ENCODE measurements at places on chromosomes 7 and 10.
A peak's percentile ranks its signal among the peaks of the same experiment; 100 is the strongest.

- DNase-seq: peak; percentile 34
These were observed 254.2 kb downstream of the COBL start for GRCh38 chr7:51062222-51062987.

DNA sequence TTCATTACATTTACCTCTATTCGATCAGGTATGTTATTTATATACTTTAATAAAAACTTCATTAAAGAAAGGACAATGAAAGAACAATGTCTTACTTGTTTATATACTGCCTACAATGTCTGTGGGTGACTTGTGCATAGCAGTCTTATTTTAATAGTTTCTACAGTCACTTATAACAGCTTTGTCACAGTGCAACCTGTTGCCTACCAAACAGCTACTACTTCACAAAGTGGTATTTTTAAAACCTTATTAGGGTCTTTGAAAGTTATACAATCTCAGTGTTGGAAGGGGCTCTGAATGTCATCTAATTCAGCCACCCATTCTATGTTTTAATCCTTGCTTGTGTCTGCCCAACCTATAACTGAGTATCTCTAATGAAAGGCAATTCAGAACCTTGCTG lies 19.0 kb downstream of the MTPN start:
- DNase-seq: no peak

- DNase-seq: no peak
These were observed 1.8 kb downstream of the GPC2 start for GRCh38 chr7:100175296-100175935.

GRCh38 chr7:34080513-34080912 lies 175.2 kb downstream of the BMPER start:
- no peak for DNase-seq

DNA sequence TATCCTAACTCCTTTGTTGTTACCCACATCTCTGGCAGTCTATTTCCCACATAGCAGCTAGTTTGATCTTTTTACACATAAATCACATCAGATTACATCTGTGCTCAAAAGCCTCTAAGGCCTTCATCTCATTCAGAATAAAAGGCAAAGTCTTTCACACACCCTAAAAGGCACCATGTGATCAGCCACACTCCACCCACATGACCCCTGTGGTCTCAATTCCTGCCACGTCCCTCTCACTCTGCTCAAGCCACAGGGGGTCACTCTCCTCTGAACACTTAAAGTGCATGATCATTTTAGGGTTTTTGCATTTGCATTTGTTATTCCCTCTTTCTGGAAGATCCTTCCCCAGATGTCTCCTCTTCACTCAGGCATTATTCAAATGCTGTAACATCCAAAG lies 30.8 kb downstream of the ELAPOR2 start:
- no peak for DNase-seq

- DNase-seq: no peak
These were observed 271.0 kb downstream of the MTERF1 start for GRCh38 chr7:91609525-91609924.

GRCh38 chr10:71660313-71660712 lies 59.3 kb downstream of the C10orf105 start:
- no peak for DNase-seq

DNA sequence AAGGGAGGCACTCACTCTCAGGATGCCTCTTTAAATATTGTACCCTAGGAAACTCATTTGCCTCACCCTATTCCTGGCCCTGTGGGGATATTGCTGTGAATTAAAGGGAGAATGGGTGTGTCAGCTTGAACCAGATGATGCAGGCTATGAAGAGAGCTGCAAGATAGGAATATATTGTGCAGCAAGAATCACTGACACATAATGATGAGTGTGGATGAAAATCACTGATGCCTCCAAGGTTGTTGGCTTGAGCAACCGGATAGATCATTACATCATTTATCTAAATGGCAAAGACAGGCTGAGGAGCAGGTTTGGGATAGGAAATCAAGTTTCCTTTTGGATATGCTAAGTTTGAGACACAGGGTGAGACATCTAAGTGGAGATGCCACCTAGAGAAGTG lies 6.2 kb downstream of the SLC26A4 start:
- DNase-seq: no peak

DNA sequence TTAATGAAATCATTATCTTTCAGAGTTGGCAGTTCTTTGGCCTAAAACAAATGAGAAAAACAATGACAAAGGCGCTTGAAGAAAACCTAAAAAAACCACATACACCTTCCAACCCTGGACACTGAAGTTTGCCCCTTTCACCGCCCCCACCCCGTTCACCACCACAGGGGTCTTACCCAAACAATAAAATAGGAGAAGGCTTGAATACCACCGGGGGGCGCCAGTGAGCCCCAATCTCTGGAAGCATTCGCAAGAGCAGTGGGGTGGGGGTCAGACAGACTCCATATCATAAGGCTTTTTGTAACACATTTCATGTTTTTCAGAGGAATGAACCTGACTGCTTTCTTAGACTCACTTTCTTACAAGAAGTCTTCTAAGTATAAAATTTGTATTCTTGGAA lies 163.6 kb downstream of the PIP4K2A start:
- DNase-seq: no peak

DNA sequence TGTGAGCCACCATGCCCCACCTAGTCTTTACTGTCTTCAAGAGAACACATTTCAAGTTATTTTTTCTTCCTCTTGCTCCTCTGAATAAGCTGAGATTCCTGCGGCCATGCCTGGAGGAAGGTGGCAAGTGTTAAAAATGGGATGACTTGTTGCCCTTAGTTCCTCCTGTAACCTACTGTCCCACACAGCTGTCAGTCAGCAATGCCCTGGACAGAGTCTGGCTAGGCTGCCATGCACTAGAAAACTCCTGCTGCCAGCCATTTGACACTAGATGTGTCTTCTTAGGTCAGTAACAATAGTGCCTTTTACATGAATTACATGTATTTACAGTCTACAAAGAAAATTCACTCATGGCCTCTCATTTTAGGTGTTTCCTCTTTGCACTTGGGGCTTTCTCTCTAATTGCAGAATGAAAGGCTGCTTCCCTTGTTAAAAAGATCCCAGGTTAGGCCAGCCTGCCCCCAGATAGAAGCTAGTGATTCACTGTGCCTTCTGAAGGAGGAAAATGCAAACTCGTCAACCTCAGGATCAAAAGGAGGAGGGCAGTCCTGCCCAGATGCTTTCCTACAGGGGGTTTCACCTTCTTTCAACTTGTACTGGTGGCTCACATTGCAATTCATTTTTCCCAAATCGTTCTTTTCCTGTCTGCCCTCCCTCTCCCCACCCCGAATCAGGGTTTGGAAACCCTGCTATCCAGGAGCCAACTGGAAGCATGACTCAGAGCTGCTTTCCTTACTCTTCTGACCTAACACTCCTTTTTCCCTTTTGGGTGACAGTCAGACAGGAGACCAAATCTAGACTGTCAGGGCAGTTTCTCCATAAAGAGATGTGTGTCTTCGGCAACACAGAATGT lies 136.6 kb downstream of the SPAG6 start:
- no peak for DNase-seq

DNA sequence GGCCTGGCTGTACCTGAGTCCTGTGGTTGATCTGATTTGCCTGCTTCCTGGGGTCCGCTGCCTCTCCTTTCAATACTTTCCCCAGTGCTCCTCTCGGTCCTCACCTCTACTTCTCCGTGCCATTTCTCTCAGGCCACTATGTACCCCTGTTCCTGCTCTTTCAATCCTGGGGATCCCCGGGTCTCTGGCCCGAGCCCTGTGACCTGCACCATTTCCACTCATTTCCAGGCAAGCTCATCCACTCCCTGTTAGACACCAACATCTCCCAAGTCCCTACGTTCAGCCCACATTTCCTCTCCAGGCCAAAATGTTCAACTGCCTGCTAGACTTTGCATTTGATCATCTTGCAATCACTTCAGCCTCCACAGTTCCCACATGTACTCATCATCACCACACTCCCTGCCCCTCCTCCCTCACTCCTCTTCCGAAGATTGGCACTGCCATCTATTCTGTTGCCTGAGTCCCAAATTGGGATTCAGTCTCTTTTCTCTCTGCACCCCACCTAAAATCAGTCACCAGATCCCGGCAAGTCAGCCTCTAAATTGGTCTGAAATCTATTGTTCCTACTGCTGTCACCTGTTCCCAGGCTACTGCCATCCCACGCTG lies 34.4 kb upstream of the ZMIZ1 start:
- DNase-seq: no peak

- no peak for DNase-seq
These were observed 363.8 kb upstream of the SHH start for GRCh38 chr7:156176039-156176438.

DNA sequence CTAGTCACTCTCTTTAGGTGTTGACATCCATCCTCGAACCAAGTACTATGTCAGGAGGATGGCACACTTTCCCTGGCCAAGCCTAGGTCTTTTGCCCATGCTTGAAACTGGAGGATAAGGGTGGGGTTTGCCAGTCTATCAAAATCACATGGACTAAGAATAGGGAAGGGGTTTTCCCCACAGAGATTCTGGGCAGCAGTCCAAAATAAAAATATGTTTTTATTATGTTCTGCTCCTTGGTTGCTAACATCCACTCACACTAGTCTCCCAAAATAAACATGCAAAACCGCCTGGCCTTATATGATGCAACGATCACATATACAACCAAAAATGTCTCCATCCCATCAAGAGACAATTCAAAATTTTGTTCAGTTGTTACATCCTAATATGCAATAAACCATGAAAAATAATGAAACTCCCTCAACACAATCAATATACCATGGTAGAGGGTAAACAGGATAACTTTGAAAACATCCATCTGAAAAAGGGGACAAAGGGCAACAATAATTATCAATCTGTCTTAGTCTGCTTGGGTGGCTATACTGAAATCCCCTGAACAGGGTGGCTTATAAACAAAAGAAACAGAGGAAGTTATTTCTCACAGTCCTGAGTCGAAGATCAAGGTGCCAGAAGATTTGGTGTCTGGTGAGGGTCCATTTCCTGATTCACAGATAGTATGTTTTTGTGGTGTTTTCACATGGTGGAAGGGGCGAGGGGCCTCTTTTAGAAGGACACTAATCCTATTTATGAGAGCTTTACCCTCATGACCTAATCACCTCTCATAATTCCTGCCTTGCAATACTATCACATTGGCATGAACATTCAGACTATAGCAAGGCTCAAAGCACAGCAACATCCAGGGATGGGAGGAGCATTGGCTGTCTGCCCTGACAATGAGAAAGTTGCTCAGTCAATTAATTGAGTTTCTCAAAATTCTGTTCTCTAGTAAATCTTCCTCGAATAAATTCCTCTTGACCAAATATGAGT lies 159.3 kb downstream of the ETV1 start:
- DNase-seq: no peak

DNA sequence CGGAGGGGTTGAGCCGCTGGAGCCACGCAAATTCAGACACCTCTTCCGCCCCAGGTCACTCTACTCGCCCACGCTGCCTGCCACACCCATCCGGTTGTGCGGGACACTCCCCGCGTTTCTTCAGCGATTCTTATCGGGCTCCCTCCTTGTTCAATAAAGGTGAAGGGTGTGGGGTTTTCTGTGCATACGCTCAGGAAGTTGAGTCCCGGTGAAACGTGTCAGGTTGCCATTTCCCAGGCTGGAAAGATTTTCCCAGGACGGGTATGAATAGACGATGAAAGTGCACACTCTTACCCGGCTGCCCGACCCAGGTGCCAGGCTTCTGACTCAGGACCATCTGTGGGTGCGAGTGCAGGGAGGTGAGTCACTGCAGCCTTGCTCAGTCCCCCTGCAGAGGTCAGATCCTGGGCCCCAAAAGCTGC lies 22.0 kb downstream of the KLF6 start:
- DNase-seq: no peak

GRCh38 chr7:137283153-137283552 lies 60.4 kb downstream of the PTN start:
- DNase-seq: no peak

DNA sequence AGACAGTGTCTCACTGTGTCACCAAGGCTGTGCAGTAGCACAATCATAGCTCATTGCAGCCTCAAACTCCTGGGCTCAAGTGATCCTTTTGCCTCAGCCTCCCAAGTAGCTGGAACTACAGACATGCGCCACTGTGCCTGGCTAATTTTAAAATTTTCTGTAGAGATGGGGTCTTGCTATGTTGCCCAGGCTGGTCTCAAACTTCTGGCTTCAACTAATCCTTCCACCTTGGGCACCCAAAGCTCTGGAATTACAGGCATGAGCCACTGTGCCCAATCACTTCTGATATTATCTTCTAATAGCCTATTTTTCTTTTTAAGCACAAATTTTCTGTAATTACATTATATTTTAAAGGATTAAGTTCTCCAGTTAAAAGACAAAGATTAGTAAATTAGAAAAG lies 42.6 kb upstream of the ZC3HAV1 start:
- no peak for DNase-seq

GRCh38 chr10:131199646-131200045 lies 111.9 kb downstream of the TCERG1L start:
- DNase-seq: no peak

GRCh38 chr10:103199488-103199887 lies 6.4 kb upstream of the NT5C2 start:
- no peak for DNase-seq

DNA sequence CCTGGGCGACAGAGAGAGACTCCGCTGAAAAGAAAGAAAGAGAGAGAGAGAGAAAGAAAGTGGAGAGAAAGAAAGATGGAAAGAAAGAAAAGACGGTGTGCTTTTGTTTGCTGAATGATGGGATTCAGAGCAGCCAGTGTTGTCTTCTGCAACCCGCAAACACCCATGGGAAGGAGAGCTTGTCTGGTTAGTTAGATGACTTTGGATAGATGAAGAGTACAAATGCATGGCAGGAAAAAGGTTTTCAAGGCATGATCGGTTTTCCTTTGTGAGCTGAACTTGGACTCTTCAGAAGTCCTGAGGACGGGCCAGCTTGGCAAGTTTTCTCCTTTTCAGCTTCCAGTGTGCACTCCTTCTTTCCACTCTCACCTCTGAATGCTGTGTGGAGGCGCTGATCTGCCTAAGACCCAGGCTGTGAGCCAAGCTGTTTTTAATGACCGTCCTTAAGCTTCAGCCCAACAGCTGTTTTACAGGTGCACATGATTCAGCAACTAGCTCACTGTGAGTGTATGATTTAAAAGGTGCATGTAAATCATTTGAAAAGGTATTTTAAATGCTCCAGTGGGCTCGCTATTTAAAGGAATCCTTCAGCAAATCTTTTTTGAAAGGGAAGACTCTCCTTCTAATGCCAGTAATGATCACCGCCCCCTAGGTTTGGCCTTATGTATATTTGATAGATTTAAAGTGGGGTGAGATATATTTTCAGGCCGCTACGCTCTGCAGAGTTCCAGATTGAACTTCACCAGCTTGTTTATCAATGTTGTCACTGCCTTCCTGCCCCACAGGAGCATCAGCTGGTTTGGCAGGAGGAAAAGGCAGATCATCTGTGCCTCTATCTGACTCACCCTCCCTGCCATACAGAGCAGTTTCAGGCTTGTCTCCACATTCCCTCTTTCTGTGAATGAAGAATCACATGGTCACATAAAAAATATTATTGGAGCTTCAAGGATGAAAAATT lies 115.0 kb downstream of the PLXDC2 start:
- DNase-seq: no peak
